Upper lobe of left lung (tissue), 6 donors: ENCODE measurements at places on chromosomes 11 and 22. TPM values are rescaled to one million over a fixed set of nuclear protein-coding genes. Genes with fewer than 3 reads are reported as not detected.
A peak's percentile ranks its signal among the peaks of the same experiment; 100 is the strongest.

DNA sequence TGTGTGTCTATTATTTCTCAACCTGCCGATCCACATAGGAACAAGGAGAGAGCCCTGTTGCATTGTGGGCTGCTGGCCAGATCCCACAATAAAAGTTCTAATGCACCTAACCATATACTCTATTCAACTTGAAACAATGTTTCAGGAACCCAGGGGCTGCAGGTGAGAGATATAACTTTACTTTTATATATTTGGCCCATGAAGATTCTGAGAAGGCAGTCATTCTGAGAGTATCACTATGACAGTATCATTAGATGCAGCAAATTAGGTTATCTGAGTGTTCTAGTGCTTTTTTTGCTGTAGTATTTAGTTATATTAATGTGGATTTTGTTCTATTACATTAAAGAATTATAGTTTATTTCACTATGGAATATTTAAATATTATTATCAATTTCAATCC lies 655.1 kb upstream of the ARHGAP42 start:
- H3K36me3 ChIP-seq = no peaks in the 10 kb centered on the region
- H3K4me3 ChIP-seq = no peak overlapping the region
- no peak for DNase-seq
- no peaks in the 10 kb centered on the region for H3K4me1 ChIP-seq
- H3K27ac ChIP-seq = no peak overlapping the region

GRCh38 chr22:27107824-27108223 lies 450.4 kb downstream of the MIAT start:
- H3K4me3 ChIP-seq = no peak overlapping the region
- H3K4me1 ChIP-seq = no peaks in the 10 kb centered on the region
- no peaks in the 10 kb centered on the region for H3K36me3 ChIP-seq
- H3K27ac ChIP-seq = no peak overlapping the region
- H3K27me3 ChIP-seq = no peaks in the 10 kb centered on the region

GRCh38 chr11:35288817-35289541 lies 130.4 kb downstream of the SLC1A2 start:
- no peaks in the 10 kb centered on the region for H3K27me3 ChIP-seq
- no peaks in the 10 kb centered on the region for H3K4me1 ChIP-seq
- no peak overlapping the region for H3K4me3 ChIP-seq
- H3K36me3 ChIP-seq = no peaks in the 10 kb centered on the region

- H3K4me3 ChIP-seq = no peak overlapping the region
- H3K4me1 ChIP-seq = peaks cover 6% of the 10 kb centered on the region
- no peaks in the 10 kb centered on the region for H3K36me3 ChIP-seq
- H3K27ac ChIP-seq = no peak overlapping the region
These were observed 218.4 kb upstream of the ZBED5 start for GRCh38 chr11:11076276-11076675.

- H3K36me3 ChIP-seq = no peaks in the 10 kb centered on the region
- no peaks in the 10 kb centered on the region for H3K27me3 ChIP-seq
These were observed 650.7 kb downstream of the FAM181B start for GRCh38 chr11:82082976-82083375.

GRCh38 chr11:114080219-114080618 lies 20.7 kb downstream of the ZBTB16 start:
- H3K27ac ChIP-seq = peak overlapping the region; percentile 87
- peaks cover 100% of the 10 kb centered on the region for H3K4me1 ChIP-seq
- H3K4me3 ChIP-seq = no peak overlapping the region
- DNase-seq = peak; percentile 69
- peaks cover 69% of the 10 kb centered on the region for H3K36me3 ChIP-seq
- no peaks in the 10 kb centered on the region for H3K27me3 ChIP-seq

- peaks cover 4% of the 10 kb centered on the region for H3K4me1 ChIP-seq
- no peaks in the 10 kb centered on the region for H3K36me3 ChIP-seq
- H3K27me3 ChIP-seq = no peaks in the 10 kb centered on the region
- H3K27ac ChIP-seq = peak within 1 kb of the TSS; percentile 92
These were observed at the start of gene TIMP3 for GRCh38 chr22:32801537-32802236. Gene TIMP3 (plus strand): TSS chr22:32801705. CDS start chr22:32802002, 297 bp downstream.

DNA sequence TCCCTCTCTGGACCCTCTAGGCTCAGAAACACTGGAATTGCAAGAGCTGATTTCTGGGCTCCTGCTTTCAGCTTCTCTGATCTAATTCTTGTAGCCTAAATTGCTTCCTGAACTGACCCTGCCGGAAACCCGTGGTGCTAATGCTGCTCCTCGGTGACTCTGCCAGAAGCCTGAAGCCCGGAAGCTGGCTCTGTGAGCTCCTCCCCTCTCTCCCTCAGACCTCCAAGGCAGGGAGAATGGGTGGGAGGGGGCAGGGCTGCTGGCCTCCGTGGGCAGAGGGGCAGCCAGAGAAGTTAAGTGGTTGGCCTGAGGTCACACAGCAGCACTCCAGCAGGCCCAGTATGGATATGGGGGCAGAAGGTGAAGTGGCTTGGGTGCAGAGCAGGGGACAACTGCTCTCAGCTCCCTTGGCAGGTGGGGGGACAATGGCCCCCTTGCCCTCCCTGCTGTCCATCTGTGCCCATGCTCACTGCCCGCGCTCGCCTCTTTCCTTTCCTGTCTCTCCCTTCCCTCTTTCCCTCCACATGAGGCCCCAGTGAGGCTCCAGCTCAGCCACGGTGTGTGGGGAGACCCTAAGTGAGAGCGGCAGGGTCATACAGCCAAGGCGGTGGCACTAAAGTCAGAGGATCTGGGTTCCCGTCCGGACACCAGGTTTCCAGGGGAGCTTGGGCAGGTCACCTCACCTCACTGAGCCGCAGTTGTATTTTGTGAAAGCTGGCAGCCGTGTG lies 16.2 kb downstream of the CAPN5 start:
- DNase-seq = no peak
- peaks cover 13% of the 10 kb centered on the region for H3K4me1 ChIP-seq
- H3K27ac ChIP-seq = peak overlapping the region; percentile 69
- H3K36me3 ChIP-seq = no peaks in the 10 kb centered on the region

DNA sequence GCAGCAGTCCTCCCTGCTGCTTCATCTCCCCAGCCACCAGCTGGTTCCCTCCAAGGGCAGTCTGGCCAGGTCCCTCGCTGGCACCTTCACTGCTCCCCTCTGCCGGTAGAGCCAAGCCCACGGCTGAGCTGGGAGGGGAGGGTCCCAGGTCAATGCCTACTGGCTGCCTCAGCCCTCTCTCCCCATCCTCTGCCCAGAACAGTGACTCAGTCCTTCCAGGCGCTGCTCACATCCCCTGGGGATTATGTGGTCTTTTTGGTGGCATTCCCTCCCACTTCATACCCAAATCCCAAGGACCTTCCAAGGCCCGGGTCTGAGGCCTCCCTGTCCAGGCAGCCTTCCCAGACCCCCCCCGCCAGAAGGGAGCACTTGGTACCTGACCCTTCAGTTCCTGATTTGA lies 44.9 kb downstream of the WNT7B start:
- DNase-seq = no peak
- H3K27me3 ChIP-seq = no peaks in the 10 kb centered on the region
- H3K27ac ChIP-seq = no peak overlapping the region
- no peak overlapping the region for H3K4me3 ChIP-seq
- no peaks in the 10 kb centered on the region for H3K4me1 ChIP-seq

- no peaks in the 10 kb centered on the region for H3K4me1 ChIP-seq
- H3K27me3 ChIP-seq = no peaks in the 10 kb centered on the region
- no peak overlapping the region for H3K4me3 ChIP-seq
- no peaks in the 10 kb centered on the region for H3K36me3 ChIP-seq
These were observed 100.5 kb downstream of the WT1 start for GRCh38 chr11:32334822-32335221.

RFPL1 gene
- not detected for total RNA-seq

RTN4R gene
- 2.6 TPM for total RNA-seq

BIRC3 gene
- total RNA-seq = 11.5 TPM

EFCAB6 gene
- 2.4 TPM for total RNA-seq

MRGPRF gene
- total RNA-seq = 3.0 TPM

POU2AF2 gene
- not detected for total RNA-seq

CBLIF gene
- not detected for total RNA-seq

PCNX3 gene
- total RNA-seq = 42.9 TPM
